ENCODE measurements at places on chromosomes 5 and 9.

- DNase-seq = peak; percentile 14
These were observed 60.7 kb downstream of the MAT2B start for GRCh38 chr5:163565931-163566608.

GRCh38 chr5:139435676-139436075 lies 3.6 kb downstream of the DNAJC18 start:
- DNase-seq = no peak

DNA sequence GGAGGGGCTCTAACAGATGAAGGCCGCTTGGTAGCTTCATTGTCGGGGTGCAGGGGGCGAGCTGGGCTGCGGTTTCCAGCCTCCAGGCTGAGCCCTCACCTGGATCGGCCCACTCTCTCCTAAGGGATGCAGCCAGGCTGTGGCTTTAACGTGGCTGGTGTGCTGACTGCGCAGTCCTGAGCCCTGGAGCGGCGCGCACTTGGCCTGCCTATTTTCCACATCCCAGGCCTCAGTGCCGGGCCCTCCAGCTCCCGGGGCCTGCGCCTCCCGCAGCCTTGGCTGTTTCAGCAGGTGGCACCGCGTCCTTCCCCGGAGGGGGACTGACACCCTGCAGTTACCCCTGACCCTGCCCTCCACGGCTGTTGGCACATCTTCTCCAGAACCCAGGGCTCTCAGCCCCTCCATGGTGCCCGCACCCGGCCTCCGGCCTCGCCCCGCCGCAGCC lies 1.4 kb downstream of the RNU6ATAC start:
- no peak for DNase-seq

- no peak for DNase-seq
These were observed 1.3 kb downstream of the GADD45G start for GRCh38 chr9:89606049-89606623.

GRCh38 chr5:11174591-11174990 lies 413.6 kb upstream of the DAP start:
- DNase-seq = no peak

- no peak for DNase-seq
These were observed 23.3 kb downstream of the CSF2 start for GRCh38 chr5:132096904-132097303.

DNA sequence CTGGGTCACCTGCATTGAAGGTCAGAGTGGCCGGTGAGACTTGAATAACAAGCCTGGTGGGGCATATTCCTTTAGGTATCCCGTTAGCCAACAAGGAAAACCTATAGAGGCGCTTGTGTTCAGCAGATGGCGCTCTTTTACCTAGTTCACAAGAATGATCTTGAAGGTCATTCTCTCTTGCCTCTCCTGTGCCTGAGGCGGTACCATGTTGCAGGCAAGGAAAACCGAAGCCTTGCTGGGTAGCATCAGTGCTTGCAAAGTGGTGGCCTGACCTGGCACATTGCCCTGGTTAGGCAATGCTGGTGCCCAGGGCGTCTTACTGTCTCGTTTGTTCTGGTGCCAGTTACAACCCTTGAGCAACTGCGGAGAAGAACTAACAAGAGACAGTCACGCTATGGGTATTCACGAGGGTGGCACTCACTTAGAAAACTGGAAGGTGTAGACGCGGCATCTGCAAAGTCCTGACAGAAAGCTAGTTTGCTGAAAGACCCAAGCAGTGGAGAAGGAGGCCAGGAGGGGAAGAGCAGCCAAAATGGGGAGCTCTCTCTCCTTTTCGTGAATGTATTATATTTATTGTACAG lies 56.7 kb downstream of the AOPEP start:
- DNase-seq = peak; percentile 88

GRCh38 chr5:133323494-133324457 lies 272.0 kb downstream of the HSPA4 start:
- DNase-seq = no peak

- DNase-seq = no peak
These were observed 95.7 kb downstream of the ACTBL2 start for GRCh38 chr5:57386958-57387357.

GRCh38 chr5:65823204-65823603 lies 101.2 kb downstream of the NLN start:
- no peak for DNase-seq

GRCh38 chr9:94650949-94651348 lies 11.6 kb upstream of the FBP1 start:
- no peak for DNase-seq

DNA sequence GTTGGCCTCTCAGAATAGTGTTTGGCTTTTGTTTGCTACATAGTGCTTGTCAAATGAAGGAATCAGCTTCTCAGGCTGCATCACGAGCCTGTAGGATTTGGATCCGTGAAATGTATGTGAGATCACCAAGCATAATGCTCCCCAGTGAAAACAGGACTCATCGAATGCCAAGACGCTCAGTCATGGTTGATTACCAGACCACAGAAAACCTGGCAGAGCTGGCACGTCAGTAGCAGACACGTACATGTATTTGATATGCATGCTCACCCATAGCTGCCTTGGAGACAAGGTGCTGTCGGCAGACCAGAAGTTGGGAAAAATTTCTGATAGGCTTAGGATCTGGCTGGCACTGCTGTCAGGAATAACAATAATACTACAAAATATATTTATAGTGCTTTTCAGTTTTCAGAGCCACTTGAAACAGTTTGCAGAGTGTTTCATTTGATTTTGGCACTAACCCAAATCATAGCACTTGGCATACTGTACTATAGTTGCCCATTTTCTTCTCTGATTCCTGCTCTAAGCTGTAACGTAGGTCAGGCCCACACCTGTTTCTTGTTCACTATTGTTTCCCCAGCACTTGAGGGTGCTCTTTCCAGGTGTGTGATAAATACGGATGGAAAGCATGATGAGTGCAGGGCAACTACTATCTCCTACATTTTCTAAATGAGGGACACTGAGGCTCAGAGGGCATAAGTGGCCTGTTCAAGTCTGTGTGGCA lies 226.1 kb downstream of the NR3C1 start:
- peak; percentile 86 for DNase-seq

DNA sequence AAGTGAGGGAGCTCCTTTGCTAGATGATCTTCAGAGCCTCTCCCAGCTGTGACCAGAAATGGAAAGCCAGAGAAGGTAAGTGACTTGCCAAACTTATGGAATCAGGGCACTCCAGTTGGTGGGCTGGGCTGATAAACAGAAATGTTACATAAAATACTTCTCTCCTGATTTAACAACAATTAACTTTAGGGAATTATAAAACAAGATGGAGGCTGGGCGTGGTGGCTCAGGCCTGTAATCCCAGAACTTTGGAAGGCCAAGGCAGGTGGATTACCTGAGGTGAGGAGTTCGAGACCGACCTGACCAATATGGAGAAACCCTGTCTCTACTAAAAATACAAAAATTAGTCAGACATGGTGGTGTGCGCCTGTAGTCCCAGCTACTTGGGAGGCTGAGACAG lies 899 bp upstream of the MED10 start:
- DNase-seq = no peak

- no peak for DNase-seq
These were observed 39.2 kb upstream of the PTPN3 start for GRCh38 chr9:109537288-109537687.

GRCh38 chr9:109591691-109592090 lies 93.6 kb upstream of the PTPN3 start:
- no peak for DNase-seq

DNA sequence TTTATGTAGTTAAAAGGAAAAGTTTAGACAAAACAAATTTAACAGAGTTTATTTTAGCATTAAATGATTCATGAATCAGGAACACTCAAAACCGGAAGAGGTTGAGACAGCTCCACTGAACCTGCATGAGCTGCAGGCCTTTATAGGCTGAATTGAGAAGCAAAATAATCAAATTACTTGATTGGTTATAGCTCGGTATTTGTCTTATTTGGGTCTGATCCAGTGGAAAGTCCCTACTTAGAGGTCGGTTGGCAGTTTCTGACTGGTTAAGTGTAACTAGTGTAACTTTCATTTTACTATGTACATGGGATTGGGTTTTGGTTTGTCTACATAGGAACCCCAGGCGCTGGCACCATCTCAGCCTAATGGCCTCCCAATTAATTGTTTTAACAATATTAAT lies 74.1 kb upstream of the PIK3R1 start:
- no peak for DNase-seq

DNA sequence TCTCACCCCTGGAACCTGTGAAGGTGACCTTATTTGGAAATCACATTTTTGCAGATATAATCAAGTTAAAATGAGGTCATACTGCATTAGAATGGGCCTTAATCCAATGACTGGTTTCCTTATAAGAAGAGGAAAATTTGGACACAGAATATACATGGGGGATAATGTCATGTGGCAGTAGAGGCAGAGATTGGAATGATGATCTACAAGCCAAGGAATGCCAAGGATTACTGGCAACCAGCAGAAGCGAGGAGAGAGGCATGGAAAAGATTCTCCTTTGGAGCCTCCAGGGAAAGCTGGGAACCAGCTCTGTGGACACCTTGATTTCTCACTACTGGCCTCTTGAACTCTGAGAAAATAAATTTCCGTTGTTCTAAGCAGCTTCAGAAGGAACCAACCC lies 20.2 kb upstream of the CEP78 start:
- DNase-seq = no peak

DNA sequence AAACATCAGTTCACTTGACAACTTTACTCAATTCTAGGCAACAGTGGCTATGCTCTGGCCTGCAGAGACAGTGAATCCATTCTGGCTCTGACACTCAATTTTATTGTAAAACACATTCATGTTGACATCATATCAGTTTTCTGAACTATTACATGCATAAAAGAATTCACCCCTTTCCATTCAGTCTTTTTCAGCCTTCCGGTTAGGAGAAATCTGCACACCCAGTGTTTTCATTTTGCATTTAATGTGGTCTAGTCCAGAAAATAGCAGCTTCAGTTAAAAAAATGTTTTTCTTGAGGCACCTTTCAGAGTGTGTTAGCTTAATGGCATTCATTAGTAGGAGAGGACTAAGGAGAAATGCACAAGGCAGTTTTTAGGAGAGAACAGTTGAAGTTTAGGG lies 95.1 kb downstream of the PBX3 start:
- no peak for DNase-seq

- DNase-seq = no peak
These were observed 39.4 kb downstream of the KLHL3 start for GRCh38 chr5:137696481-137696880.

DNA sequence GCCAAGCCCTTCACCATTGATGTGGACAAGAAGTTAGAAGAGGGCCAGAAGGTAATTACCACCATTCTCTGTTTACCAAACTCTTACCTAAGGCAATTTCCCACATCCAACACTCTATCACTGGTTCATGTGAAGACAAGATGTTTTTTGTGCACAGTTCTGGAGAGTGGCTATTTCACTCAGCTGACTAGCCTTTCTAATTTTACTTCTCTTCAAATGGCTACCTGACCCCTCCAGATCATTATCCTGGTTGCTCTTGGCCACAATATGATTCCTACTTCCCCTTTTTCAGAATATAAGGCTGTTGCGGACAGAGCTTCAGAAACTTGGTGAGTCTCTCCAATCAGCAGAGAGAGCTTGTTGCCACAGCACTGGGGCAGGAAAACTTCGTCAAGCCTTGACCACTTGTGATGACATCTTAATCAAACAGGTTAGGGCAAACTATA lies 7.1 kb downstream of the KIF20A start:
- no peak for DNase-seq

DNA sequence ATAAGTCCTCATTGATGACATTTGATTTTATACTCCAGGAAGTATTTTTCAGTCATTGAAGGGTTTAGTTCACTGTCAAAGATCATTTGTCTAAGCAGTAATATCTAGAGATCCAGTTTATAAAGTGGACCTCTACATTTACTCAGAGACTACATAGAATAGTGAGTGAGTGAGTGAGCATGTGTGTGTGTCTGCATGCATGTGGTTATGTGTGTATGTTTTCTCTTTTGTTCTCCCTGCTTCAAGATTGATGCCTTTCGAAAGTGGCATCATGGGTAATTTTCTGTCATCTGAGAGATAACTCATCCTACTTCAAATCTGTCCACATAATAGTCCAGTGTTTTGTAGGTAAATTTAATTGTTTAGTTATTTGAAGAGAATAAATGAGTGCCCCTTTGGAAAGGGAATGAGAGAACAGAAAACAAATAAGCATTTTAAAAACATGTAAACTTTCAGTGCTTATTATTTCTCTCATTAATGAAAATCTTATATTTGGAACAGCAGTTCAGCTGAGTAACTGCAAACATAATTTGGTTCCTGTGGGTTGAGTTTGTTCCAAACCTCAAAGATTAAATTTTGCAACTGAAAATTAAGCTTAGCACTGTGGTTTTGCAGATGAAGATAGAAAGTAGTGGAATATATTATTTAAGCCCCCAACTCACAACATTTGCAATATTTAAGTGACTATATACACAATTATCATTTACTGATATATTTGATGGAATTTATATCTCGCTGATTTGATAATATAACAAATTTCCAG lies 1295.1 kb upstream of the C9orf72 start:
- no peak for DNase-seq

- DNase-seq = no peak
These were observed 214.7 kb downstream of the FBXL17 start for GRCh38 chr5:108167174-108167573.

GRCh38 chr9:98678244-98678842 lies 30.4 kb downstream of the GABBR2 start:
- DNase-seq = no peak

GRCh38 chr5:121292664-121293063 lies 559.0 kb upstream of the FTMT start:
- DNase-seq = no peak

DNA sequence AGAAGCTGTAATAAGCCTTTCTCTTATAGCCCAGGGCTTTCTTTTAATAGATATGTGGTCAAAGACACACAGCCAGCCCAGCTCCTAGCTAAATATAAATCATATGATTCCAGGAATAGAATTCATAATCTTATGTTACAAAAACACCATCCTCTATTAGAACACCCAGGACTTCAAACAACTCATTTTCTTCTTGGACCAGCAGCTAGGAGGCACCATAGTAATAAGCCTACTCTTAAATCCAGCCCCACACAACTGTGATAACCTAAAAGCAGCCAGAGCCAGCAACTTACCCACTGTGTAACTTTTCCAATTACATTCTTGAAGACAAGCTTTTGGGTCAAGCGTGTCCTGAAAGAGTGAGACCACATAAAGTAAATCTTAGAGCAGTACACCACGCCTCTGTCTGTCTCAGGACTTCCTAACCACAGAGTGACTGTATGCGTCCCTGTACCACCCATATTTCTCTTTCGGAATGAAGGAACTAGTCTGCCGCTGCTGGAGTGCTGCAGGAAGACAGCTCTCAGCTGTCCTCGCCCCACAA lies 223.8 kb downstream of the TLE1 start:
- no peak for DNase-seq

- peak; percentile 59 for DNase-seq
These were observed 14.7 kb downstream of the RFK start for GRCh38 chr9:76379494-76379893.

GRCh38 chr9:7691909-7692308 lies 107.7 kb downstream of the DMAC1 start:
- DNase-seq = no peak

Data from SHP77 (cell line).